ENCODE measurements at places on chromosomes 3 and 15. TPM values are rescaled to one million over a fixed set of nuclear protein-coding genes. Genes with fewer than 3 reads are reported as not detected.

PSTPIP1 gene
- polyA plus RNA-seq: 2.4 TPM

ASB14 gene
- polyA plus RNA-seq: not detected

PLCB2 gene
- 3.9 TPM for polyA plus RNA-seq

GOLGA8K gene
- not detected for polyA plus RNA-seq

FANCD2OS gene
- polyA plus RNA-seq: not detected

NLGN1 gene
- polyA plus RNA-seq: 6.3 TPM

GPR62 gene
- 8.9 TPM for polyA plus RNA-seq

IL17RD gene
- 6.1 TPM for polyA plus RNA-seq

GABRB3 gene
- 61.1 TPM for polyA plus RNA-seq

UBR1 gene
- 3.3 TPM for polyA plus RNA-seq

SERF2 gene
- 789 TPM for polyA plus RNA-seq

NMNAT3 gene
- polyA plus RNA-seq: 28.1 TPM

EOGT gene
- 1.6 TPM for polyA plus RNA-seq

FOXB1 gene
- polyA plus RNA-seq: 1.9 TPM

P3H2 gene
- polyA plus RNA-seq: 1.0 TPM

RAB27A gene
- polyA plus RNA-seq: 10.3 TPM

ZBTB20 gene
- 2.0 TPM for polyA plus RNA-seq

PDZRN3 gene
- 14.2 TPM for polyA plus RNA-seq

LRRC34 gene
- polyA plus RNA-seq: 2.9 TPM

KCNMB3 gene
- polyA plus RNA-seq: not detected

CPEB1 gene
- polyA plus RNA-seq: 13.5 TPM

AGBL1 gene
- not detected for polyA plus RNA-seq

ADGRG7 gene
- not detected for polyA plus RNA-seq

CHAC1 gene
- 16.9 TPM for polyA plus RNA-seq

FBXL2 gene
- 6.4 TPM for polyA plus RNA-seq

ASB7 gene
- 3.8 TPM for polyA plus RNA-seq

GOLGA8T gene
- polyA plus RNA-seq: not detected
